ENCODE measurements at places on chromosomes 5 and 9.

DNA sequence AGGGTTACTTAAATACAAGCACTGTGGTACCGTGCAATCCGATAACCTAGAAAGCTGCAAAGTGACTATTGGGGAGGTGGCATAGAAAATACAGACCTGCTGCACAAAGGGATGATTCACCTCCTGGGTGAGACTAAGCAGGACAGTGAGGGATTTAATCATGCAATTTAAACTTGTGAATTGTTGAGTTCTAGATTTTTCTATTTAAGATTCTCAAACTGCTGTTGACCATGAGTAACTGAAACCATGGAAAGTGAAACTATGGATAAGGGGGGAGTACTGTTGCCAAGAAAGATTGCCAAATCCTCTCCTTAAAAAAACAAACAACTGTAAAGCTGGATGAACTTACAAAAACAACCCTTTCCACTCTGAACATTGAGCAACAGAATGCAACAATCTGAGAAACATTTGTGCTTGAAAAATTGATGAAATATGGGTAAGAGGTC lies 61.5 kb upstream of the NUDT12 start:
- DNase-seq: no peak

DNA sequence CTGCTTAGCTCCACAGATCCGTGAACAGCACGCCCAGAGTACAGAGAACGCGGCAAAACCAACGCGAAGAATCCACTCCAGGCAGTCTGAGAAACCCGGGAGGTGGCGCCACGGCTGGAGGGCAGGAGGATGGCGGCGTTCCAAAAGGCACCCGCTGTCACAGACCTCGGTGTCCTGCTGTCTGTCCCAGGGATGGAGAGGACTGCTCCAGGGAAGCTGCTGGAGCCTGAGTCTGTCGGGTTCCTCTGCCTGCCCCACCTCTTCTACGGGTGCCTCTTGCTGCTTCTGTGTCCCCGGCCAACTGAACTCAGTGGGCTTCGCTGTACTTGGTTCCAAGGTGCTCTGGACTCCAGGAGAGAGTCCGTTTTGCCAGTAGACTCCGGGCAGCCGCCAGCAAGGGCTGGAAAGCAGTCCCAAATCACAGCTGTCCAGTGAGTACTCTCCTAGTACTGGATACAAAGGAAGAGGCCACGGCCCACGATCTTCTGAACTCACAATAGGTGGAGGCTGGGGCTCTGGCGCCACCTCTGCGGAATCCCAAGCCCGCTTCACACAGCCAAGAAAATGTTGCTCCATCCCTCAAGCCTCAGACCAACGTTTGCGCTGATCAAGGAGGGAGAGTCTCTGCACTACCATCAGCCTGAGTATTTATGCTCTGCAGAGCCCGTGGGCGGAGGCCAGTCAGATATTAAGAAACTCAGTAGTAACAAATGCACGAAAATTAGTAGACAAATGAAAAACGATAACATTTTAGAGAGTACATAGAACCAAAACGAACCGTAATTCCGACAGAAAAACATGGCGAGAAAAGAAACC lies 440 bp downstream of the ANXA2R start:
- DNase-seq: no peak

GRCh38 chr5:165775111-165775510 lies 2269.7 kb downstream of the MAT2B start:
- DNase-seq: no peak

GRCh38 chr5:169942181-169942580 lies 38.1 kb downstream of the INSYN2B start:
- DNase-seq: no peak

GRCh38 chr9:18658804-18659705 lies 185.1 kb downstream of the ADAMTSL1 start:
- no peak for DNase-seq

DNA sequence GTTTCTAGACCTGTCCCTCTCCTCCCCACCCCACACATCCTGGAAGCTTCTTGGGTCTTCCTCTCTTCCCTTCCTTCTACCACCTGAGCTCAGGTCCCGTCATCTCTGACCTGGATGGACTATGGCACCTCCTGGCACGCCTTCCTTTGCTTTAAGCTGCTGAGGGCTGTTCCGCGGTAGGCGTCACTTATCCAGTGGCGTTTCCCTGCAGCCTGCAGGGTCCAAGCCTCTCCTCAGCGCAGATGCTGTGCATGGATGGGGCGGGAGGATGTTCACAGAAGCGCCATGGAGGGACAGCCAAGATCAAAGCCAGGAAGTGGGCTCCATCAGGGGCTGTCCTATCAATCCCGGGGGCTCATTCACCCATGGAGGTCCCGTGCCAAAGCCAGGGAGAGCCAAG lies 23.8 kb upstream of the CNOT6 start:
- no peak for DNase-seq

DNA sequence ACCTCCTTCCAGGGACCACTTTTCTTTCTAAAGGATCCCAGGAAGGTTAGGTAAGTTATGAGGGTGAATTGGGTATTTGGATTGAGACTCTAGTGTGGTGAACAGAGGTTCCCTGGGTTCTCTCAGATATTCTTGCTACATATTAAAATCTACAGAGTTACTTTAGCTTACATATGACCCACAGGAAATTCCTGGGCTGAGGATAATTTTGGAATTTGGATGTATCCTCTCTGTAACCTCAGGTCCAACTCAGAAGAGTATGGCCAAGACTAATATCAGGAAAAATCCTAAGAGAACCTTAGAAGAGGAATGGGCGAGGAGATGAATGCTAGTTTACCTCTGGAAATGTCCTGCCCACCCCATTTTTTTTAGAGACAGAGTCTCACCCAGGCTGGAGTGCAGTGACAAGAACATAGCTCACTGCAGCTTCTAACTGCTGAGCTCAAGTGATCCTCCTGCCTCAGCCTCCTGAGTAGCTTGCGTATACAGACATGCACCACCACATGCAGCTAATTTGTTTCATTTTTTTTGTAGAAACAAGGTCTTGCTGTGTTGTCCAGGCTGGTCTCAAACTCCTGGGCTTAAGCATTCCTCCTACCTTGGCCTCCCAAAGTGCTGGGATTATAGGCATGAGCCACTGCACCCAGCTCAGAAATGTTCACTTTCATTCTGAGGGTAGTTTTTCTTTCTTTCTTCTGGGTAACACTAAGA lies 196.4 kb downstream of the ARHGEF28 start:
- no peak for DNase-seq

GRCh38 chr5:159206818-159207217 lies 2.5 kb downstream of the RNF145 start:
- no peak for DNase-seq

Measured in stimulated activated CD8-positive, alpha-beta memory T cell treated with anti-CD3 and anti-CD28 coated beads, Interleukin-15, amount 100 ng/mL, for 24 hours (primary cell).